ENCODE measurements at places on chromosomes 11 and 22. TPM values are rescaled to one million over a fixed set of nuclear protein-coding genes. Genes with fewer than 3 reads are reported as not detected.

DLAT gene
- total RNA-seq = 31.7 TPM

ISX gene
- total RNA-seq = not detected

PEX16 gene
- 37.0 TPM for total RNA-seq

PIWIL4 gene
- 1.6 TPM for total RNA-seq

IFTAP gene
- 30.3 TPM for total RNA-seq

RTL10 gene
- 5.7 TPM for total RNA-seq

TMEM132A gene
- 23.9 TPM for total RNA-seq
